ENCODE measurements at places on chromosomes 13 and 19. TPM values are rescaled to one million over a fixed set of nuclear protein-coding genes. Genes with fewer than 3 reads are reported as not detected.

The CYP4F2 gene
- not detected for total RNA-seq

The DAPK3 gene
- total RNA-seq: 44.3 TPM

The FFAR2 gene
- total RNA-seq: not detected

DNA sequence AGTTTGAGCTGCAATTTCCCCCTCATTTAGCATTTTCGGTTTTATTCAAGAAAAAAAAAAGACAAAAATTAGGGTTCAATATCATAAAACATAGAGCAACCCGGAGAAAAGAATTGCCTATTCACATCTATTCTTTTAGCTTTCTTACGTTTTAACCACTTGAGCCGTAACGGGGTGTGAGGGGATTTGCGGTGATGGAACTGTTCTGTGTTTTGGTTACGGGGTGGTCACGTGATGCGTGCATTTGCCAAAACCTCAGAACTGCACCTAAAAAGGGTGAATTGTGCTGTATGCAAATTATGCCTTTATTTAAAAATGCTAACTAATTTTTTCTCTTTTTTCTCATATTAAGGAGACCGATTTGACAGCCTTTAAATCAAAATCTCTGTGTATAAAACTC lies 22.1 kb downstream of the CLEC11A start:
- DNase-seq: no peak

- no peak for DNase-seq
These were observed 175.3 kb downstream of the ZIC5 start for GRCh38 chr13:99796175-99796819.

GRCh38 chr13:113041896-113042295 lies 63.7 kb upstream of the F7 start:
- DNase-seq: no peak

The GPR108 gene
- 86.3 TPM for total RNA-seq

The MZF1 gene
- total RNA-seq: 16.9 TPM

DNA sequence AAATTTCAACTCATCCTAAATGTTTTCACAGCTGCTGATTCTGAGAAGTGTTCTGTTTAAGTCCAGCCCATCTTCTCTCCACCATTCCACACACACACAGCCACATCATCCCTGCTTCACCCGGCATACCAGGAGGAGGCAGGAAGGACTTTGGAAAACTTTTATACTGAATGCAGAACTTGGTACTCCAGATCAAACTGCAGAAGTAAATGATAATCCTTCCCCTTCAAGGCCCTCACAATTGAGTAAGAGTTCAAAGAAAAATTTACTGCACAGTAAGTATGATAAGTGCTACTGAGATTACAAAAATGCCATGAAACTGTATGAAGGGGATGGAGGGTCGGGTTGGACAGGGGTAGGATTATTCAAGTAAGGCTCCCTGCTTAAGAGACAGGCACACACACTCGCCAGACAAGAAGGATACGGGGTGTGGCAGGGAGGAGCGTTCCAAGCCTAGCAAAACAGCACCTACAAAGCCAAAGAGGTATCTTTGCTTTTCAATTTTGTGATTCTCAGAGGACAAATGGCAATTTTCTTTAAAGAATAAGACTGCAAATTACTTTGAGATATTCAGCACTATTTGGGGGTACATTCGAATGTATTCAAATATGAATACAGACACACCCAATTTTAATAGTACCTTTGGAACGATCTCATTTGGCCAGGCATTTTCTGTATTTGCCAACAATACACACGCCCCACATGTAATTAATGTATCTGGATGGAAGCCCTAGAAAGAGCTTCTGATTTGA lies 2.5 kb downstream of the USP12 start:
- no peak for DNase-seq

DNA sequence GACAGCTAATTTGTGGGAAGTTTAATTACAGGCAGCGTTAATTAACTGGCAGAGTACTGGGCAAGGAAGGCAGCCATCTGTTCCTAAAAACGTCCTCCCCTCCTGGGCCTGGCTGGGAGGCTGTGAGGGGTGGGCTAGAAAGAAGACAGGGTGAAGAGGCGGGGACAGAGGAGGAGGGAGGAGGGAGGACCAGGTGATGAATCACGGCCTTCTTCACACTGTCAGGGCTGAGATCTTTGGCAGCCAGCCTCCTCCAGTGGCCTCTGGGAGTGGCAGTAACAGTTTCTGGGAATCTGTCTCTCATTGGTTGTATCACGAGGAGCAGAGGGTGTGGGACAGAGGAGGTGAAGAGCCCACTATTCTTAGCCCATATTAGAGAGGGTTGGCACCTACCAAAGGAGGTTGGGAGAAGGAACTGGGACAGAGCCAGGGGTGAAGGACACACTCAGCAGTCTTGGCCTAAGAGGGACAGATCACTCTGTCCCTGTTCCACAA lies 9.6 kb upstream of the ZNRF4 start:
- DNase-seq: no peak

- no peak for DNase-seq
These were observed 2.4 kb downstream of the CTXN1 start for GRCh38 chr19:7923295-7924191.

DNA sequence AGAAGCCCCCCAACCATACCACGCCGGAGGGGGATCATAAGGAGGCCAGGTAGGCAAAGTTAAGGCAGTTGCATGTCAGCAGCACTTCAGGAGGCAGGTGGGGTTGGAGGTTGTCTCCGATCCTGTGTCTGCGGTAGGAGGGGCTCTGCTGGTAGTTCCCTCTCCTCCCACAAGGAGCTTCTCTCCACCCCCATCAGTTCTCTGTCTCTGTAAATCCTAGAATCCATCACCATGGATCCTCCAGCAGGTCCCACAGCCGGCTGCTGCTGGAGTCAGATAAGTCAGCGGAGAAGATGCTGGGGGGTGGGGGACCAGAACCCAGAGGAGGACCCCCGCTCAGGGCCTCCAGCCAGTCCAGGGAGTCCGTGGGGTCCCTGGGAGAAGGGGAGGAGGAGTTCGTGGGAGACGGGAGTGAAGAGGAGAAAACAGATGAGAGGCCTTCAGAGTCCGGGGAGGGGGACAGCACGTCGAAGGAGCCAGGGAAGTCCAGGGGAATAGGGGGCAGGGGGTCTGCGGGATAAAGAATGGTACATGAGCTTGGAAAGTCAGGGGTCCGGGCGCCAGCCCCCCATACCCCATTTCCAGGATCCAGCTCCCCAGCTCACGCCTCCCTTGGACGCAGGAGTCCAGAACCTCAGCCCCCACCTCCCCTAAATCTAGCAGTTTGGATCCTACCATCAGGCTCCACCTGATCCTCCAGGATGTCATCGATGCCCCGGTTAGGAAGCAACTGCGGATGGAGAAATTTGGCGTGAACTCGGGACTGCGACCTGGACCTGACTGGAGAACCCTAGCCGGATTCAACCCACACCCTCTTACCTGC lies 6.3 kb downstream of the MAMSTR start:
- no peak for DNase-seq

The RGS9BP gene
- total RNA-seq: not detected

- DNase-seq: peak; percentile 56
These were observed 822 bp upstream of the ZNF274 start for GRCh38 chr19:58181902-58182576.

DNA sequence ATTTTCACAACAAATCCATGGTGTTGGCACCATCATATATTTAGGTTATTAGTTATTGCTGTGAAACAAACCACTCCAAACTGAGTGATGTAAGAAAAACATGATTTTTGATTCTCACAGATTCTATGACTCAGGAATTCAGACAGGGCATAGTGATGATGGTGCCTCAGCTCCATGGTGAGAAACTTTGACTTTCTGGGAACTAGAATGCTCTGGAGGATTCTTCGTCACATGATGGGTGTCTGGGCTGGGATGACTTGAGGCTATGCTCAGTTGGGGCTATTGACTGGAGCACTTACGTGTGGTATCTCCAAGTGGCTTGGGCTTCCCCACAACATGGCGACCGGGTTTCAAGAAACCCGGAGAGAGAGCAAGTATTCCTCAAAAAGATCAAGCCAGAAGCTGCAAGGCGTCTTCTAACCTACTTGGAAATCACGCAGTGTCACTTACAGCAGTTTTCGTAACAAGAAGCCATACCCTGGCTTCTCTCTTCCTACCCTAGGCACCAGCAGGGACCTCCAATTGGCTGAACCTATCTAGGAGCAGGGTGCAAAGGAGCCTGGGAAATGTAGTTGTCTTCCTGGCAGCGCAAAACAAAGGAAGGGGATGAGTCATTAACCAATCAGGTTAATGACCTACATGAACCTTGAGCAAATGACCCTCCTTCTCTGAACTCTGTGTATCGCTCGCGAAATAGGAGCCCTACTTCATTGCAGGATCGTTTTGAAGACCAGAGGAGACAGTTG lies 22.4 kb downstream of the VAV1 start:
- DNase-seq: no peak

DNA sequence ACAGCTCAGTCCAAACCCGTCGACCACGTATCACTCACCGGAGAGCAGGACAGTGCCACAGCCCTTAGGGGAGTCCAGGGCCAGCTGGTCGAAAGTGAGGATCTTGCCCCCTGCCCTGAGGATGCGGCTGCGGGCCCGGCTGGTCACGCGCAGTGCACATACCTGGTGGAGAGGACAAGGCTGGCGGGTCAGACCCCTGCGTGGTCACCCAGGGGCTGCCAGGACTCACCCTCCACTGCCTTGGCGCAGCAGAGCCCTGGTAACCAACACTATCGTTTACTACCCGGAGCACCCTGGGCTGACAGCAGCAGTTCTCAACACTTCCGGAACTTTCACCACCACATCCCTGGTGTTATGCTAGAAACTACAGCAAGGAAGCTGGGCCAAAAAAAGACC lies 1.2 kb upstream of the FAM83E start:
- no peak for DNase-seq

DNA sequence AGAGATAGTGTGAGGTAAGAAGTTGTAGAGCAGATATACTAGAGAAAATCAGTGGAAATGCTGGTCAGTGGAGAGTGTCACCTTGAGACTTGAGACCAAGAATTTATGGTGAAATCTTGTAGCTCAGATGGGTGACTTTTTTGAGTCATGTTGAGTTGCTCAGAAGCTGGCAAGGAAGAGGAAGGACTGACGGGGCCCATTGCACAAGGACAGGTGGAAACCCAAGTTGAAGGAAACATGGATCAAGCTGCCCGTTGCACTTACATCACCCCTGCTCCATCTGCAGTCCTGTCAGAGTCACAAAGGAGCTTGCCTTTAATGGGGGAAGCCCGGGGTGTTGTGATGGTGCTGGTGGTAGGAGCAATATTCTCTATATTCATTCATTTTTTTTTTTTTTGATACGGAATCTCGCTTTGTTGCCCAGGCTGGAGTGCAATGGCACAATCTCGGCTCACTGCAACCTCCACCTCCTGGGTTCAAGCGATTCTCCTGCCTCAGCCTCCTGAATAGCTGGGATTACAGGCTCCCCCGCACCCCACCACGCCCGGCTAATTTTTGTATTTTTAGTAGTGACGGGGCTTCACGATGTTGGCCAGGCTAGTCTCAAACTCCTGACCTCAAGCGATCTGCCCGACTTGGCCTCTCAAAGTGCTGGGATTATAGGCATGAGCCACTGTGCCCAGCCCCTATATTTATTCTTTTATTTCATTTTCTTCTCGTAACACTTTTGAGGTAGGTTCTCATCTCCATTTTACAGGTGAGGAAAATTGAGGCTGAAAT lies 27.4 kb downstream of the UBAC2 start:
- no peak for DNase-seq

GRCh38 chr13:70051531-70051930 lies 56.1 kb upstream of the ATXN8OS start:
- DNase-seq: no peak

The ZNF540 gene
- total RNA-seq: 0.45 TPM

The NLRP7 gene
- total RNA-seq: not detected

The FUT1 gene
- 0.22 TPM for total RNA-seq

GRCh38 chr19:46704379-46705076 lies 12.4 kb downstream of the PRKD2 start:
- peak; percentile 92 for DNase-seq

The KIR3DL1 gene
- total RNA-seq: not detected

GRCh38 chr13:114228176-114228575 lies 6.5 kb upstream of the CDC16 start:
- no peak for DNase-seq

DNA sequence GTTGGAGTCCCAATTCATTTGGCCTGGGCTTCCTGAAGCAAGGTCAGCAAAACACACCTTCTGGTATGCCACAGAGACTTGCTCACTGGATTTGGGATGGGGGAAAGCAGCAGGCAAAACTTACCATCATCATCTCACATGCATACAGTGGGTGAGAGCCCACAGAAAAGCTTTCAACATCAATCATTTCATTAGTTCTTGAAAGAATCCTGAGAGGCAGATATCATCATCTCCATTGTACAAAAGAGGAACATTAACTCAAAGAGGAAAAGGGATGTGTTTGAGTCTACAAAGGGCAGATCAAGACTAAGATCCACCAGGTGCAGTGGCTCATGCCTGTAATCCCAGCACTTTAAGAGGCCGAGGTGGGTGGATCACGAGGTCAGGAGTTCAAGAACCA lies 6.4 kb downstream of the WDR87 start:
- no peak for DNase-seq

The CEACAM7 gene
- not detected for total RNA-seq

- peak; percentile 25 for DNase-seq
These were observed 18.7 kb downstream of the MLLT1 start for GRCh38 chr19:6260912-6261650.

The ZNF878 gene
- total RNA-seq: 0.13 TPM

- no peak for DNase-seq
These were observed 1.8 kb upstream of the IFI30 start for GRCh38 chr19:18171605-18172327.

DNA sequence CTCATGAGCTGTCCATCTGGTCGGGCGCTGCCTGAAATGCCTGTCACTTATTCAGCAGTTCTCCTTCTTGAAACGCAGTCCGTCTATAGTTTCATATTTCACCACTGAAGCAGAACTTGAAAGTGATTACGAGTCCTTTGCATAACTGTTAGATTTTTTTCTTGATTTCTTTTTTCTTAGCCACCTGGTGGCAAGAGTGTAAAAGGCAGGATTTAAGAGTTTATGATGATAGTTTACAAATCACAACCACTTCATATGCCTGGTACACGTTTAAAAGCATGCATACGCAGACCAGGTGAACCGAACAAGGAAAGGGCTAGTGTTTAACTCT lies 45.8 kb downstream of the GGACT start:
- no peak for DNase-seq

- DNase-seq: no peak
These were observed 2.8 kb upstream of the SPRYD7 start for GRCh38 chr13:49938921-49939320.

- DNase-seq: peak; percentile 31
These were observed 37.8 kb upstream of the CXCL17 start for GRCh38 chr19:42480335-42481095.

GRCh38 chr13:35256459-35257148 lies 219.9 kb downstream of the MAB21L1 start:
- DNase-seq: no peak
